ENCODE measurements at places on chromosomes 16 and 17.

DNA sequence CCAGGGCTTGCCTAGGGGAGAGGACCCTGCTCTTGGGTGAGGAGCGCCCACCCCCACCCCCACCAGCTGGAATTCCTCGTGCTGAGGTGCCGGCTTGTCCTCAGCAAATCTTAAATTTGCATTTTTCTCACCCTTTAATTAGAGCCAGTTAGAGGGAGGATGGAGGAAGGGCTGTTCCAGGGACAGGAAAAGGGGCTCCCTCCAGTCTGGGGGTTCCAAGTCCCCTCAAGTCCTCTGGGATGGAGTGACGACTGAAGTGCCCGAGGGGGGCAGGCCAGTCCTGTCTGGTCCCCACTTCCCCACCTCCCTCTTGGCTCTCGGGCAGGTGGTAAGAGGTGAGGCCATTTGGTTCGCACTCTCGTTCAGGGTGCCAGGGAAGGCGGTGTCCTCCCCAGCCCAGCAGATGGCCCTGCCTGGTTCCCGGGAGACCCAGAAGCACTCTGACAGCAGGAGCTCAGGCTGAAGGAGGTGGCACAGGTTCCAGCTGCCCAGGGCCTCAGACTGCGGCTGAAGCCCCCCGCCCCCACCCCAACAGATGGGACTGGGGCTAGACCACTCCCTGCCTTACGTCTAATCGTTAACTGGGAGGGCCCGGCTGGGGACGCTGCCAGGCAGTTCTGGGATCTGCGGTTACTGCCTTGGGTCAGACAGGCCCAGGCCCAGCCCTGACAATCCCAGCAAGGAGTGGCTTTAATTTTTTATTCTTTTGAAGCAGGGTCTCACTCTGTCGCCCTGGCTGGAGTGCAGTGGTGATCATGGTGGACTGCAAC is 2.2 kb downstream of the RAB26 start:
- DNase-seq: no peak

DNA sequence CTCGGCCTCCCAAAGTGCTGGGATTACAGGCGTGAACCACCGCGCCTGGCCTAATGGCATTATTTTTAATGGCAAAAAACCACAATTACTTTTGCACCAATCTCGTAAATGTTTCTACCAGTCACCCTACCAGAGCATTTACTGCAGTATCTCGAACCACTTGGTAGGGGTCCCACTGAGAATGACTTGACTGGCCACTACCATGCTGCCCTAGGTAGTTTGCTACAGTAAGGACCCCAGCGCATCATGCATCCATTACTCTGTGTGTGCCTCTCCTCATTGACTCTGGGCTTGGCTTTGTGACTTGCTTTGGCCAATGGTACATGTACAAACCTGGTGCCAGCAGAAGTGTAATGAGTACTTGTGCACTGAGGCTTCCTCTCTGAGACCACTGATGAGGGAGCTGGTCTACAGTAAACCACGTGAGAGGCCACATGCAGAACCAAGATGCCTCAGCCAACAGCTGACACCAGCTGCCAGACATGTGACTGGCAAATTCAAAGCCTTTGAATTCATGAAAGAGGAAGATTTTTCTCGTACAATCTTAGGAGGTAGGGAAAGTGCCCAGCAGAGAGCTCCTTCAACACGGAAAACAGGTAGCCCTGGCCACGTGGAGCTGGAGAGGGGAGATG is 421.7 kb upstream of the C16orf82 start:
- DNase-seq: no peak

DNA sequence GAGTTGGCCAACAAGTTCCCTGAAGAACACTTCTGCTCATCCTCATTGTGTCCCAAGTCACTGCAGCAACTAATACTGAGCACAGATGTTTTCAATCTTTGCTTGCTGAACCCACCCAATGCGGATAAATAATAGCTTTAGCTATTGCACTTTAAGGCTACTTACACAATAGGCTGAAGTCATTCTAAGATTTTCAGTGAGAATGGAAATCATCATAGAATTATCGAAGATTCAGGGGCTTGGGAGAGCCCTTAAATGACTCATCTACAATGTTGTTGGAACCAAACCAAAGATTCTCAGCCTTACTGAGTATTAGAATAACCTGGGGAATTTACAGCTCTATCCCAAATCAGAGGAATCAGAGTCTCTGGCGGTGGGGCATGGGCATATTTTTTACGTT is 51.2 kb downstream of the SYCE1L start:
- no peak for DNase-seq

GRCh38 chr16:27389272-27389961 is 12.6 kb upstream of the IL21R start:
- DNase-seq: no peak

- no peak for DNase-seq
Observed at GRCh38 chr16:77877712-77878347, 89.5 kb downstream of the VAT1L start.

DNA sequence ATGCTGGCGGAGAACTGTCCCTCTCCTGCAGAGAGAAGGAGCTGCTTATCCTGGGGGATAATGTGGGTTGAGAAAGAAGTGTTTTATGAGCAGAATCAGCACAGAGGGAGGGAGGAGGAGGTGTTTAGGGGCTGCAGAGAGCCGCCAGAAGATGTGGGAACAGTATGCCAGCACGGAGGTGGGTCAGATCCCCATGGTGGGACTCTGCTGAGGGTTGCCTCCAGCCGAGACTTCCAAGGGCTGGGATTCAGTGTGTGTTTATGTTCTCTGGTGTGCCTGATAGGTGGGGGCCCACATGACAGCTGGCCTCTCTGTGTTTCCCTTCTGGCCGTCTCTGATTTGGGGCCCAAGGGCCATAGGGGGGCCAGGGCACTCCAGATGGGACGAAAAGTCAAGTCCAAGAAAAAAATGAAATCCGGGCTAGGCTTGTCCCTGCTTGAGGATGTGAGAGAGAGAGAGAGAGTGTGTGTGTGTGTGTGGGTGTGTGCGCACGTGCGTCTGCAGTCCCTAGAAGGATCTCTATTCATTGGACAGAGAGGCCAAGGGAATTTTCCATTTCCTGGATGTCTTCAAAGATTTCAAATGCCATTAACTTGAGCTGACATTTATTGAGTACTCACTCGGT is 21.6 kb downstream of the PRKCB start:
- no peak for DNase-seq

- no peak for DNase-seq
Observed at GRCh38 chr17:70621566-70621965, 452.2 kb downstream of the KCNJ2 start.

DNA sequence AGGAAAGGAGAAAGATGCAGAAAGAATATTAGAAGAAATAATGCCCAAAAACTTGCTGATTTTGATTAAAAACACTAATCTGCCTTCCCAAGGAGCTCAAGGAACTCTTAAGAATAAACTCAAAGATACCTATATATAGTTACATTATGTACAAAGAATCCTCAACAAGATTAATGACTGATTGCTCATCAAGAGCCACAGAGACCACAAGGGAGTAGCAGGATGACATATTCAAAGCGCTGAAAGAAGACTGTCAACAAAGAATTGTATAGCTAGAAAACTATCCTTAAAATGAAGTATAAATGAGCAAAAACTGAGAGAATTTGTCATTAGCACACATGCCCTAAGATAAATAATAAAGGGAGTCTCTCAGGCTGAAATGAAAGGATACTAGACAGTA is 6.2 kb downstream of the LPCAT2 start:
- no peak for DNase-seq

DNA sequence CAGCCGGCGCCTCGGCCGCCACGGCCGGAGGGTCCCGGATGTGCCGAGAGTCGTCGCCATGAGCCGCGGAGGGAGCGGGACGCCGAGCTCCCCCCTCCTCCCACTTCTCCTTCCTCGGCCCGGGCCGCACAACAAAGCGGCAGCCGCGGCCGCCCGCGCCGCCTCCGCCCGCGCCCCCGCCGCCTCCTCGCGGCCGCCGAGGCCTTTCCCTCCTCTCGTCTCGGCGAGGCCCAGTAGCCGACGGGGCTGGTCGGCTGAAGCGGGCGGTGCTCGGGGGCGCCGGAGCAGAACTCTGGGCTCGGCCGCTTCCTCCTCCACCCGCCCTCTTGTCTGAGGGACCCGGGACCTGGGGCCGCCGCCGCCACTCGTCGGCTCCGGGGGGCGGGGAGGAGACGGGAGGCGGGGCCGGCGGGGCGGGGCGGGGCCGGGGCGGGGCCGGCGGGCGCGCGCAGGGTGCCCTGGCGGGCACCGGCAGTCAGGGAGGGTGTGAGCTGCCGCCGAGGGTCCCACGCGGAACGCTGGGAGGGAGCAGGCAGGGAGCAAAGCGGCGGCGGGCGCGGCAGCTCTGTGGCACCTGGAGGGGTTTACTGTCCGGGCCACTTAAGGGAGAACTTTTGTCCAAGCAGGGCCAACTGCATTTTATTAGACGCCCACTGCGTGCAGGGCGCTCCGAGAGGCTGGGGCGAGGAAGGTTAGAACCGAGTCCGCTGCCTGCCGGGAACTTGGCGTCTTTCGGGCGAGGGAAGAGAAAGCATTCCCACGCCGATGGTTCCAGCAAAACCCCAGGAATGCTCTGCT is at the start of gene SMURF2:
TSS of gene SMURF2 (minus strand) at position 332 of the 798 bp plus-strand sequence. CDS start 427 bp downstream, outside the sequence.
- DNase-seq: peak; percentile 86

- DNase-seq: no peak
Observed at GRCh38 chr16:85229869-85230462, 117.7 kb upstream of the CIBAR2 start.

GRCh38 chr17:71658996-71659395 is 461.8 kb upstream of the SOX9 start:
- no peak for DNase-seq

- DNase-seq: no peak
Observed at GRCh38 chr17:8506145-8506544, 70.5 kb downstream of the NDEL1 start.

DNA sequence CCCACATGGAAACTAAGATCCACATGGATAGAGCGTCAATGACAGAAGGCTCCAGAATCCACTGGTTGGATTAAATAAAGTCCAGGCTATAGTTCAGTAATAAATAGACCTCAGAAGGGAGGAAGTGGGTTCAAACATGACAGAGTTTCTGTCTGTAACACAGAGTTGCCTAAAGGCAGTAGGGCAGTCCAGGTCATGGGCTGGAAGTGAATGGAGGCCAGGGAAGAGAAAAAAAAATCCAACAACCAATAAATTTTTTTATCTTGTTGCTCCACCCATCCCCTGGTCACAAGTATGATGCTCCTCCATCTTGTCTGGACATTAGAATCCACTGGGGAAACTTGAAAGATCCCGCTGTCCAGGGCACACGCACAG is 92.4 kb downstream of the RGS9 start:
- no peak for DNase-seq

GRCh38 chr17:38704606-38705522 is at the start of gene MLLT6:
Gene MLLT6 (plus strand): TSS chr17:38705273. CDS start chr17:38705633, 360 bp downstream.
- DNase-seq: peak; percentile 86

GRCh38 chr17:44223541-44224071 is 4.1 kb upstream of the UBTF start:
- no peak for DNase-seq

GRCh38 chr17:81980707-81981343 is 3.4 kb downstream of the ASPSCR1 start:
- no peak for DNase-seq

All from CD4-positive, alpha-beta T cell treated with Interleukin-4 for 1 hour (primary cell).